ENCODE measurements at places on chromosomes 4 and X. TPM values are rescaled to one million over a fixed set of nuclear protein-coding genes. Genes with fewer than 3 reads are reported as not detected.

GRCh38 chr4:153364061-153364460 is 19.6 kb downstream of the MND1 start:
- no peak overlapping the region for H3K4me3 ChIP-seq
- no peaks in the 10 kb centered on the region for H3K4me1 ChIP-seq
- no peaks in the 10 kb centered on the region for H3K36me3 ChIP-seq
- H3K27ac ChIP-seq, result no peak overlapping the region

GRCh38 chrX:44291468-44292092 is 51.9 kb downstream of the EFHC2 start:
- H3K27me3 ChIP-seq, result no peaks in the 10 kb centered on the region

- no peak overlapping the region for H3K27ac ChIP-seq
- no peak for DNase-seq
- peaks cover 49% of the 10 kb centered on the region for H3K27me3 ChIP-seq
- H3K4me1 ChIP-seq, result peaks cover 24% of the 10 kb centered on the region
- no peaks in the 10 kb centered on the region for H3K36me3 ChIP-seq
These were observed 932 bp downstream of the GRIA2 start for GRCh38 chr4:157221426-157221894.

GRCh38 chr4:104575278-104575677 is 80.6 kb upstream of the CXXC4 start:
- H3K27me3 ChIP-seq, result no peaks in the 10 kb centered on the region
- H3K4me1 ChIP-seq, result no peaks in the 10 kb centered on the region
- H3K36me3 ChIP-seq, result no peaks in the 10 kb centered on the region
- H3K27ac ChIP-seq, result no peak overlapping the region
- DNase-seq, result no peak
- H3K4me3 ChIP-seq, result no peak overlapping the region

GRCh38 chr4:38177641-38178391 is 217.6 kb downstream of the PTTG2 start:
- H3K36me3 ChIP-seq, result no peaks in the 10 kb centered on the region
- DNase-seq, result no peak
- no peak overlapping the region for H3K4me3 ChIP-seq
- H3K4me1 ChIP-seq, result peaks cover 7% of the 10 kb centered on the region
- no peaks in the 10 kb centered on the region for H3K27me3 ChIP-seq

- no peaks in the 10 kb centered on the region for H3K27me3 ChIP-seq
- H3K4me3 ChIP-seq, result no peak overlapping the region
- H3K36me3 ChIP-seq, result no peaks in the 10 kb centered on the region
These were observed 1952.2 kb downstream of the PCDH7 start for GRCh38 chr4:32672359-32672758.

- peak overlapping the region; percentile 76 for H3K4me3 ChIP-seq
- H3K4me1 ChIP-seq, result peaks cover 28% of the 10 kb centered on the region
- peak overlapping the region; percentile 93 for H3K27ac ChIP-seq
- DNase-seq, result no peak
- no peaks in the 10 kb centered on the region for H3K36me3 ChIP-seq
These were observed 768 bp downstream of the MID2 start for GRCh38 chrX:107826238-107827029.

GRCh38 chr4:76987153-76987591 is 37.6 kb downstream of the SEPTIN11 start:
- H3K4me3 ChIP-seq, result peak overlapping the region; percentile 48
- H3K27me3 ChIP-seq, result no peaks in the 10 kb centered on the region
- peaks cover 95% of the 10 kb centered on the region for H3K4me1 ChIP-seq
- no peak for DNase-seq
- peak overlapping the region; percentile 89 for H3K27ac ChIP-seq

DNA sequence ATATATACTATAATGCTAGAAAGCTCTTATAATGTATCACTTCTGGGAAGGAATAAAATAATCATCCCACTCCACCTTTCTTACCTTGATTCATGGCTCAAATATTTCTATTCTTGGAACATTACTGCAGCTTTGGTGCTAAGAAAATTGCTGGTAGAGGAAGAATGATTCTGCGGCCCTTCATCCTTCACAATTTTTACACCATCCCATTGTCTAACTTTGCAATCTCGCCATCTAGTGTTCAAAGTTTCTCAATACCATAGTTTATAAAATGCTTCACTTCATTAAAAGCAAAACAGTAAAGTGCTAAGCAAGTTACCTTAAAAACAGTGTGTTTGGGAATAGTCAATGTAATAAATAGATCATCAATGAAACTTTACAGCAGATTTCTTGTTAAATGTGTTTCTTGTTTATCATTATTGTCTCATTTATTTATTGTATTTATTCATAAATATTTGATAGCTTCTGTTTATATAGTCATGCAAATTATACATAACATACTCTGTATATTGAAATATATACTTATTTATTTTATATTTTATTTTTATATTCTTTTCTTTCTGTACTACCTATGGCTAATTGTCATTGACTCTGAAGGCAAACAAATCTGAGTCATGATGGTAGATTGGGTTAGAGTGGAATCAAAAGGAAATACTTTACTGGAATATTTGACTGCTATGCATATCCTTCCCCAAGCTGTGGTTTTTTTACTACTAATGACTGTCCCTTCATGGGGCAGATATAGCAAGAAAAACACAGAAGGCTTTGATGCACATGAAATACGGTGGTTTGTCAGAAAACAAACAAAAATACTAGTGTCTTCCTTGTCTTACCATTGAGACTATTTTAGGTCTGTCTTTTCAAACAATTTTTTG is 390.7 kb downstream of the MAPK10 start:
- no peak overlapping the region for H3K27ac ChIP-seq
- no peak overlapping the region for H3K4me3 ChIP-seq
- no peaks in the 10 kb centered on the region for H3K27me3 ChIP-seq
- H3K36me3 ChIP-seq, result no peaks in the 10 kb centered on the region
- peaks cover 48% of the 10 kb centered on the region for H3K4me1 ChIP-seq
- DNase-seq, result no peak

Gene NKAP
- total RNA-seq, result 9.8 TPM

Gene PRKG2
- total RNA-seq, result not detected

Gene MPP1
- 13.3 TPM for total RNA-seq

Gene NSUN7
- total RNA-seq, result 2.4 TPM
